Fibroblast of villous mesenchyme (primary cell): ENCODE measurements at places on chromosomes 2 and 18.

DNA sequence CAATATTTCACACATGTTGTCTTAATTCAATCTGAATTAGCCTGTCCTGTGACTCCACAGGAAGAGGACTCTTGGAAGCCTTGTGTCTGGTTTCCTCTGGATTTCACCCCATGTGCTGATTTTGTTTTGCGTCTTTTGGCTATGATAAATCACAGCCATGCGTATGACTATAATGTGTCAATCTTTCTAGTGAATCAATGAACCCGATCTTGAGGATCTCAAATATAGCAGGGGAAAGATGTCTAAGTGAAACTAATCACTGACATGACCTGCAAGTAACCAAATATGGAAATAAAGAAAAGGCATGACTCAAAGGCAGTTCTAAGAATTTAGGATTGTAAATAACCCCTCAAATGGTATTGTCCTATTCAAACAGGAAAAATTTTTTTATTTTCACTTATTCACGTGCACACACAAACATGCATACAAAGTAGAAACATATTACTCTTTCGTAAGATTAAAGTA, 8.2 kb downstream of the WDFY1 start:
- peak; percentile 50 for DNase-seq

DNA sequence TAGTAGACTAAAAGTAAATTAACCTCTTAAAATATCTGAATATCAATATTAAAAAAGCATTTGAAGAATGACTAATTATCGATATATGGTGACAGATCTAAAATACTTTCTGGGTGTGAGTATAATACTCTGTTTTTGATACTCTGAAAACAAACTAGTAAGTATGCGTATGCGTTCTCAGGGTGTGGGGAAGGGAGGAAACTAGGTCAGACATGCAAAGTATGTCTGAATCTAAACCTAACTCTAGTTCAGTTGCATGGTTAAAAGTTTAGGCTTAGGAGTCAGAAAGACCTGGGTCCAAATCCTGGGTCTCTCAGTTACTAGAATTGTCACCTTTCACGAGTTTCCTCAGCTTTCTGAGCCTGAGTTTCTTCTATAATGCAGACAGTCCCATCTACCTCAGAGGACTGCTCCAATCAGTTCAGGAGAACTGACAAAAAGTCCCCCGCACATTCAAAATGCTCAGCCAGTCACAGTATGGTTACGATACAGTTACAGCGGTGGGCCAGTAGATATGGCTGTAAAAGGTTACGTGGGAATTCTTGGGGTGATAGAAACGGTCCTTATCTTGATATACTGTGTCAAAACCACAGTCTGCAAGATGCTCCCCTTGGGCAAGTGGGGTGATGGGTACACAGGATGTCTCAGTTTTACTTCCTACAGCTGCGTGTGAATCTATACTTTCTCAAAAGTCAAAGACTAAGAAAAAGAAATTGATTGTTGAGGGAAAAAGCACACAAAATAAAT, 29.2 kb downstream of the UNC50 start:
- no peak for DNase-seq

- no peak for DNase-seq
These were observed 78.8 kb downstream of the TMEM17 start for GRCh38 chr2:62427146-62427545.

GRCh38 chr2:3126911-3127621, 250.6 kb downstream of the EIPR1 start:
- peak; percentile 67 for DNase-seq

DNA sequence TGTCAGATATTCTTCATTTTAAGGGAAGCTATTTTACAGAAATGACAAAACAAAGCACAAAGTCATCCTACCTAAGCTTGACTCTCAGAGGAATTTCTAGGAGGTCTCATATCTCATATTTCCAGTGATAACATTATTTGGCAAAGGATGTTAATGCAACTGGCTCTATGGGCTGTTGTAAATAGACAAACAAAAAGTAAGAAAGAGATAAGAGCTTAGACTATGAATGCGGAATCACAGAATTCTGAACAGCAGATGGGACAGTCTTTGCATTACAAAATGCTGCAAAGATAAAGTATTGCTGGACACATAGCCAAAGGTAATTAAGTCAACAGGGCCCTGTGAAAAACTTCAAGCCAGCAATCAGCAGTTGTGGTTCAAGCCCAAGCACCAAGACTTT, 23.9 kb downstream of the PIAS2 start:
- no peak for DNase-seq

GRCh38 chr2:88738271-88738670, 46.8 kb downstream of the RPIA start:
- peak; percentile 13 for DNase-seq

- peak; percentile 94 for DNase-seq
These were observed 298.4 kb upstream of the ZNF521 start for GRCh38 chr18:25650201-25650941.

- peak; percentile 32 for DNase-seq
These were observed 31.4 kb upstream of the RHOB start for GRCh38 chr2:20415511-20415918.

GRCh38 chr2:208010506-208010905, 14.8 kb downstream of the PLEKHM3 start:
- no peak for DNase-seq
